ENCODE measurements at places on chromosomes 13 and 19.

- DNase-seq, result no peak
These were observed at the start of gene NTF4 for GRCh38 chr19:49064768-49065611. TSS of gene NTF4 (minus strand) at chr19:49064818. CDS start at chr19:49061997, 2,821 bp downstream.

DNA sequence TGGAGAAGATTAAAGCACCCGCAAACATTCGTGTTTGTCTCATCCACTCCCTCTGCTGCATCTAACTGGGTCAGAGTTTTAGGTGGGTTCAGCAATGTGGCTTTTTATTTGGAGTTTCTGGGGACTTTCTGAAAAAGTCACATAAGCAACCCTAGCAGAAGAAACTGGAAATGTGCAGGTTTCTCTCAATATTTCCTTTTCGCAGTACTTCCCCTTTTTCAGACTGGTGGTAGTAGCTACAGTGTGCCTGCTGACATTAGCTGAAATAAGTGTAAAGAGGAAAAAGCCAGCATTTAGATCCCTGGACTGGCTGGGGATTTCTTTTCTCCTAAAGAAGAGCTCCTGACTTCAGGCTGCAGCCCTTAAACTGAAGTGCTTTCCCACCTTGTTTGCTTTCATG is 15.9 kb upstream of the OLFM4 start:
- DNase-seq, result no peak

- no peak for DNase-seq
These were observed 18.6 kb downstream of the DEDD2 start for GRCh38 chr19:42198676-42199439.

DNA sequence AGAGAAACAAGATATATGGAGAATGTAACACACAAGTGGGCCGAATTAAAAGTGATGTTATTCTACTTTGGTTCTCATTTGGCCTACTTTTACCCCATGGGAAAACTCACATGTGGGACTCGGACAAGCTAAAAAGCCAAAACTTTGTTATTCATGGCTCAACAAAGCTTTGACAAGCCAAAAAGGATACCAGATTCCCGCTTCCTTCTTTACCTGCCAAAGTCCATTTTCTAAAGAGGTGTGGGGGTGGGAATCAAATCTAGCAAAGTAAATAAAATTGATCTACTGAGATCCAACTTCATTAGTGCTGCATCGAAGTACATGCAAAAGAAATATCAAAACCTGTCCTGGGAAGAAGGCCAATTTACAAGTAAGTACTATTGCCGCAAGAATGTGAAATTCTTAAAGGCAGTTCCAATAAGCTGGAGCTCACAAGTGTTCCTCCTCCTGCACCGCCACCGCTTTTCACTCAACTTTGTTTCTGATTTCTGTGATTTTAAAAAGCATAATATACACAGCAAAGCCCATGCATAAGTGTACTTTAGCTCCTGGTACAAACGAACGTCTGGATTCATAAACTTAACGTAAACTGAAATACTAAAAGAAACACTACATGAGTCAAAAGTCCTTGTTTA is 1.1 kb downstream of the LNX2 start:
- DNase-seq, result no peak

- no peak for DNase-seq
These were observed 129.9 kb downstream of the RNF17 start for GRCh38 chr13:24893863-24894262.

DNA sequence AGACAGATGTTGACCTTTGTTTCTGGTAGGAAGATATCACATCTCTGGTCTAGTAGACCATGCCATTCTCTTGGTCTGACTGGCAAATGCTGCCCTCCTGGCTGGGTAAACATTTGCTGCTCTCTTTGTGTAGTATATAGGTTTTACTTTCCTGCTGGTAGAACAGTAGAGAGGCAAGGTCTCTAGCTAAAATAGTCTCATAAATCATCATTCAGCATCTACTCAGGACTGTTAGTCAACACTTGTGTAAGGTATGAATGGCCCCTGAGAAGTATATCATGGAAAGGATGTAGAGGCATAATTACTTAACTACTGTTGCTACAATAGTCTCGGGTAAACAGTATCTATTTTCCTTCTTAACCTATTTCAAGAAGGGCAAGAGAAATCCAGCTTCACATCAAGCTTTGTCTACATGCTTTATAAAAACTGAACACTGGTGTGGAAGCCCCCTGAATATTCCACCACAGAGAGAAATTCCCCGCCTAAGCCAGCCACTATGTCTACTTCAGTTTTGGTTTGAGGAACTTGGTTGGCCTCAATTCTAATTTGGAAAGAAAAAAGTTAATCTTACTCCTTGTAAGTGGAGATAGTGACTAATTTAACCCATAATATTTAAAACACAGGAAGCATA is 18.4 kb upstream of the MYCBP2 start:
- no peak for DNase-seq

DNA sequence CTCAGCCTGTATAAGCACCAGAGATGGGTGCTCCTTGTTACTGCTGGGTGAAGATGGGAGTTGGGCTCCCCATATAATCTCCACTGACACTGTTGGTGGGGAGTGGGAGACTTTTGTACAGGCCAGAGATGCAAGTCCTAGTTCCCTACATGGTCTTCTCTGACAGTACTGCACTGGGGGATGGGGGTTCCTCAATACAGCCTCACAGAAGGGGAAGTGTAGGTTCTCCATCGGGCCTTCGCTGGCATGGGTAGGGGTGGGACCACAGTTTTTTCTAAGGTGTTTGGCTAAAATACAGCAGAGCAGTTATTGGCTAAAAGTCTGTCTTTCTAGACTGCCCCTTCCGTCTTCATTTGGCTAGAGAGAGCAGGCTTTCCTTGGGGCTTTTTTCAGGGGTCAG is 167.2 kb upstream of the SERP2 start:
- DNase-seq, result no peak

DNA sequence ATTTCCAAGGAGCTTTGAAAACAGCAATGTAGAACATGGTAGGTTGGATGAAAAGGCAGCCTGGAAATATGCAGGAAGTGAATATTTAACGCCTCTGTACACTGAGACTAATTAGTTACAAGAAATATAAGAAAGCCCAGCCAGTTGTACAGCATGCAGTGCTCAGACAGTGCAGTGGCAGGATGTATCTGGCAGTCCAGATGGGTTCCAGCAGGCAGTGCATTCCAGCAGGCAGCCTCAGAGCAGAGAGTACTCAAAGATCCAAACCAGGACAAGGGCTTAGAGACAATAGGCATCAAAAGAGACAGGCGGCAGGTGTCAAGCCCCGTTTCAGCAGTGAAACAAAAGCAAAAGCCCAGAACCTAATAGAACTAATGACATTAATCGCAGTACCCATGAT is 2776.3 kb downstream of the PCDH9 start:
- no peak for DNase-seq
